ENCODE measurements at places on chromosomes 11 and 22.

GRCh38 chr11:86805873-86806310 lies 5.5 kb downstream of the PRSS23 start:
- peak; percentile 15 for DNase-seq

GRCh38 chr22:30572840-30573593 lies 1.4 kb downstream of the GAL3ST1 start:
- DNase-seq, result no peak

GRCh38 chr11:1840780-1841480 lies 2.1 kb downstream of the TNNI2 start:
- no peak for DNase-seq

GRCh38 chr22:21094911-21095772 lies 49.4 kb downstream of the LRRC74B start:
- DNase-seq, result peak; percentile 15

GRCh38 chr11:78532991-78533390 lies 41.7 kb downstream of the NARS2 start:
- DNase-seq, result no peak
